CD8-positive, alpha-beta T cell (primary cell): ENCODE measurements at places on chromosomes 4 and X.

DNA sequence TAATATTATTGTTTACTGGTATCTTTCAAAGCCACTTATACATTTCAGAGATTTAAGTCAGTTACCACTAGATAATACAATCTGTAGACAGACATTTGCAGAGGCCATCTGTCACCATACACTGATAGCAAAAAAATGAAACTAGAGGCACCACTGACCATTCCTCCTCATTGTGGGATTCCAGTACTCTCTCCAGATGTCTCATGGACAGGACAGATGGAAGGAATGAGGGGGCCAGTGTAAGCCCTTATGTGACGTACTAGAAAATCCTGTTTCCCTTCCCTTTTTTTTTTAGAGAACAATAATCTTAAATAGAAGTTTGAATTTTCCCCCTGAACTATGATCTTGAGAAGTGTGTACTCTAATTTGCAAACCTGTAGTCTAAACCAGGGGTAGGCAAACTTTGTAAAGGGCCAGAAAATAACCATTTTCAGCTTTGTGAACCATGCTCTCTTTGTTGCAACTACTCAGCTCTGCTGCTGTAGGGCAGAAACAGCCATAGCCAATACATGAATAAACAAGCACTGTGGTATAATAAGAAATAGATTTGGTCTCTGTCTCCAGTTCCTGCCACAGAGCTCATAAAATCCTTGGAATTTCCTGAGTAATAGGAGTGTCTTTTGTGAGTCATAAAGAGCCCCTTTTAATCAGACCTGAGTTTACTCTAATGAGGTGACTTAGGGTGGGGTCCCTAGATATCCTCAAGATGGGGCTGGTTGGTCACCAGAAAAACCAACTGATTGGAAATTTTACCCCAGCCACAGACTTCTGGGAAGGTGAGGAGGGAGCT is 90.4 kb downstream of the MOSPD2 start:
- DNase-seq = no peak

GRCh38 chr4:6467600-6467999 is 4.8 kb downstream of the PPP2R2C start:
- DNase-seq = no peak

GRCh38 chr4:77154065-77154464 is 2.9 kb upstream of the CCNG2 start:
- DNase-seq = no peak

DNA sequence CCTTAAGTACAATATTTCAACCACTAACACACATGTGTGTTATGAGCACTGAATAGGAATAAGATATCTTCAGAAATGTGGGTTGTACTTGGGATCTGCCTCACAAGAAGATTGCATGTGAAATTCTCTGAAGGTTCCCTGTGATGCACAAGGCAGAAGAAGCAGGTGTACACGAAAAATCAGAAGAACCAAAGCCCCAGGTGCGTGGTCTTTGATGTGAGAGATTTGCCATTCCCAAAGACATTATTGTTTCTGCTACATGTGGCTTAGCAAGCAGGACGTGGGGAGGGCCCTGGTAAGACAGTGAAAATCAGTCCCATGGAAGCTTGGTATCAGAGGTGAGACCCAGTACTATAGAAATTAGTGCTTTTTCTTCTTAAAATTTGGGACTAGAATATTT is 13.0 kb upstream of the SPRY1 start:
- no peak for DNase-seq

GRCh38 chrX:11611161-11611560 is 54.6 kb downstream of the ARHGAP6 start:
- DNase-seq = no peak

GRCh38 chr4:88879991-88880390 is 177.0 kb downstream of the FAM13A start:
- DNase-seq = no peak

- no peak for DNase-seq
Measured at GRCh38 chrX:8037593-8038348, 110.6 kb upstream of the PNPLA4 start.

DNA sequence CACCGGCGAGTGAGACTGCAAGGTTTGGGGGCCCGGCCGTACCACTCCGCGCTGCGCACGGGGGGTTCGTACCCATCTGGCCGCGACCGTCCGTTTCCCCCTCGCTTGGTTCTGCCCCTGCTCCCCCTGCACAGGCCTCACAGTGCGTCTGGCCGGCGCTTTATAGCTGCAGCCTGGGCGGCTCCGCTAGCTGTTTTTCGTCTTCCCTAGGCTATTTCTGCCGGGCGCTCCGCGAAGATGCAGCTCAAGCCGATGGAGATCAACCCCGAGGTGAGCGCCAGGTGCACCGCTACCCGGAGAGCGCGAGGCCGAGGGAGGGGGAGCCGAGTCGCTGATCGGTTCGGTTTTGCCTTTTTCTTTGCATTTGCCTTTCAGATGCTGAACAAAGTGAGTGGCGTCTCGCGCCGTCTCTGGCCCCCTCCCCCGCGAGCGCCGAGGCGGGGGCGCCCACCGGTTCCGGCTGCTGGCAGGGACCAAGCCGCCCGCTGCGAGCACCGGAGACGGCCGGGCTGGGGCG is at the start of gene UCHL1:
Gene UCHL1 (plus strand): TSS at position 189 of the 517 bp plus-strand sequence. CDS start 49 bp downstream, at position 238.
- no peak for DNase-seq

DNA sequence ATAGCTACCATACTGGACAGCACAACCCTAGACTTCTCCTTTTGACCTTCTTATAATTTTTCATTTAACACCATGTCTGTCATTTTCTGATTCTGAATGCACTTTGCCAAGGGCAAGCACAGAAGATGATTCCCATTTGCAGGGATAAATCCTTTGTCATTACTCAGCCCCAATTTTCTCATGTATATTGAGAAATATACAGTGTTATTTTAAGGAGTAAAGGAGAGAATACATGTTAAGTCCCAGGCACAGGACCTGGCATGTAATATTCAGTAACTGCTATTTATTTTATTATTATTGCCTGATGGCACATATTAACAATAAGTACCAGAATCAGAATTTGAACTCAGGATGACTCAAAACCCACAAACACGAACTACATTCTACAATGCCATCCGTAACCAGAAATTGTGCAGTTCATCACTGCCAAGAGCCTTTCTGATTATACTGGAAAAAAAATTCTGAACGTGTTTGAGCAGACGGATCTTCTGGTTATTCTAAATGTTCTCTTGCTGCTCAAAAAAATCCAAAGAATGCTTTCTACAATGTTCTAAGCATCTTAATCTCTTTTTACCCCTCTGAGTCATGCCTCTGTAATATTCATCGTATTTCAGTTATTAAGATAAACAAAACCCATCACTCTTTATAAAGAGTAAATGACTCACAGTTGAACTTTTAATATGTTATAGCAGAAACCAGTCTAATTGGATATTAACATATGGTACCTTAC is 170.0 kb downstream of the MID1 start:
- DNase-seq = no peak

DNA sequence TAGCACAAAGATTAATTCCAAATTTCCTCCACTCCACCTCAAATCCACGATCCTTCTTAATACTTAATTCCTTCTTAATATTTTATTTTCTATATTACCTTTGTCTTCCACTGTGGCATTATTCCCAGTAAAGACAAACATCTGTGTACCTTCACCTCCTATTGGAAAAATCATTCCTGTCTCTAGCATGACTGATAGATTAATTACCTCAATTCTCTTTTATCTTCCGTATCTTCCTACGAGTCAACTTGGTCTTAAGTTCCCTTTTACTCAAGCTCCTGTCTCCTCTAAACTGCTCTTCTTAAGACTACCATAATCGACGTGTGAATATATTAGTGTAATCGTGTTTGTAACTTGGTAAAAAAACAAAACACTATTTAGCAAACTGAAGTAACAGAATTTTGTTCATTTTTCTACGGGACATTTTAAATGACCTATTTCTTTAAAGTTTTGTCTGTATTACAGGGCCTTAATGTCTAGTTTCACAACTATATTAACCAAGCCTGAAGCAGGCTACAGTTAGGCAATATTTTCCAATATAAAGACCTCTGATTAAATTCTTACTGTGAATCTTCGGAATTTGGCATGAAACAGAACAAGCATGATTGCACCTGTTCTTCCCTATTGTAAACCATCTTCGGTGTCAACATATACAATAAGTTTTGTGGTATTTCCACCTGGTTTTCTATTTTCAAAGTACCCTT is 1.1 kb upstream of the USP38 start:
- DNase-seq = peak; percentile 22

DNA sequence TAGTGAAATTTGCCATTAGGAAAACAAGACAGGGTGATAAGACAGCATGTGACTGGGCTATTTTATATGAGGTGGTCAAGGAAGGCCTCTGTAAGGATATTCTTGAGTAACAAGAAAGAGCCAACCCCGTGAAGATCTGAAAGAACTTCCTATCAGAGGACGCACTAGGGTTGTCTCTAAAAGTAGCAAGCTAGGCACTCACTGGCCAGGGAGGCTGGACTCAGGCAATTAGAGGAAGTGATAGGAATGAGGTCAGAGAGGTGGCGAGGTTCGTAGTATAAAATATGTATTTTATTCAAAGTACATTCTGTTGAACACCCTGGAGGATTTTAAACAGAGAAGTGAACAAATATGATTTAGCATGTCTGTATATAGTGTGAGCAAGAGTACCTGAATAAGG is 4.6 kb downstream of the BMPR1B start:
- no peak for DNase-seq

DNA sequence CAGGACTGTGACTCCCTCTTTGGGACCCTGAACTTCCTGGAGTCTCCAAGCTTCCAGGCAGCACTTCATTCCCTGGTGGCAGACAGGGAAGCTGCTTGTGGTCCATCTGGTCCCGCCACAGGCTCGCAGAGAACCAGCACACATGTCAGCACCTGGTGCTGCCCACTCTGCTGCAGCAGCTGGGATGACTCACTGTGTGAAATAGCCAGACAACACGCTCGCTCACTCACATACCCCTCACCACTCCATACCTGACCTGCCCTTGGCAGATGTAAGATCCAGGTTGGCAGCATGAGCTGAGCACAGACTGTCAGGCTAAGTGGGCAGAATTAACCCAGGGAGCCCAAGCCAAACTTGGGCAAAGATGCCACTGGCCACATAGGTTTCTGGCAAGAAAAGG is 613.5 kb downstream of the PCDH18 start:
- DNase-seq = no peak

DNA sequence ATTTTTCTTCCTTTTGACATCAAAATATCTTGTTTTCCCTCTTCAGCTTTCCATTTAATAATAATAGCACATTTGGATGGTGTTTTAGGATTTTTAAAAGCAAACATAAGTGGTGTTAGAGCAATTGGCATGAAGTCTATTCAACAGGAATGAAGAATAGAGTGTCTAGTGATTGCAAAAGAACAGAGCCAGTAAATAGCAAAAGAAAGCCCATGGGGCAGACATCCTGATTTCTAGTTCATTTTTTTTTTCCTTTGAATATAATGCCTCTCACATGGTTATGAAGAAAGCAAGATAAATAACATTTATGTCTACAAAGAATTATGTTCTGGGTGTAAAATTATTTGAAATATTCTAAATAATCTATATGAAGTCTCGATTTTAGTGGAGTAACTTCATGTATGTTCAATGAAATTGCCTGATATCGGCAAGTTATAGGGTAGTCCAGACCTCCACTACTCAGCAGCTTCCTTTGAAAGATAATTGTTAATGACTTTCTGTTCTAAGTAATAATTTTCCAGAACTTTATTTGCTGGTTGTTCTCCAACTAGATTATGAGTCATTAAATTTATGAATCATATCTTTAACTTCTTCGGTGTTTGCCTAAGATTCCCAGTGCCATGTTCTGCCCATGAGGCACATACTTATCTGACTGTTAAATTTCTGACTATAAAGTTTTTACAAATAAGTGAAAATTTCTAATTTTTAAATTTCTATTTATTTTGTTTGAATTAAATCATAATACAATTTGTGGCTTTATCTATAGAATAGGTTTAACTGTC is 587.9 kb downstream of the TLL1 start:
- no peak for DNase-seq

- no peak for DNase-seq
Measured at GRCh38 chr4:7778510-7779431, 160.9 kb downstream of the AFAP1 start.

DNA sequence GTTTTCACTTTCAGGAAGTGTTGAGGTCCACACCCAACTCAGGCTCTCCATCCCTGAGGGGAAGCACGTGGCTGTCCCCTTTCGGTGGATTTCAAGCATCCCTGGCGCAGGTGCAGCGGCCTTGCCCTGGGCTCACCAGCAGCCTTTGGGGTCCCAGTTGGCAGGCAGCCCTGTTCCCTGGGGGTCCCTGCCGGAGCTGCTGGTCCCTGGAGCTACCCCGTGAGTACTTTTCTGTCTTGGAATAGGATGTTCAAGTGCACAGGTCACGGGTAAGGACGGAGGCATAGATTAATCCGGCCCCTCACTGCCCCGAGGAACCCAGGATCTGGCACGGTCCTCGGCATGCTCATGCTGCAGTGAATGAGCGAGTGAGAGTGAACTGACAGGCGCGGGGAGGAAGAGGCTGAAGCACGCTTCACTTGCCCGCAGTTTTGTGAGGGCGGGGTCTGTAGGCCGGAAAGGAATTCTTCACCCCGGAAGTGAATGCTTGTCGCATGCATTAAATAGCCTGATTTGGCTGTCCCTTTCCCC is 117.2 kb upstream of the FAT1 start:
- no peak for DNase-seq

- DNase-seq = no peak
Measured at GRCh38 chr4:131288441-131288840, 1860.7 kb upstream of the PCDH10 start.

DNA sequence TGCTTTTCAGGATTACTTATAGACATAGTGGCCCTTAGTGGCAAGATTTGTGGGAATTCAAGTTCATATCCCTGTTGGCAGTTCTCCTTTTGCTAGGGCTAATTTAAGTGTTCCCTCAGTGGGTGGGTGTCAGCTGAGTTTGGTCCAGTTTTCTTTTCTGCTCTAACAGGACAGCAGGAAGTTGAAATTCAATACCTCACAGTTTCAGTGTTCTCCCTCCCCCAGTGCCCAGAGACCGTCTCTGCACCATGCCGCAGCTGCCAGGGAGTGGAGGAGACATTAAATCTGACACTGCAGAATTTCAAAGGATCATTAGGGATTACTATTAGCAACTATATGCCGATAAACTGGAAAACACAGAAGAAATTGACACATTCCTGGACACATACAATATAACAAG is 50.7 kb downstream of the UBE2NL start:
- no peak for DNase-seq

GRCh38 chr4:145207934-145208333 is 27.5 kb upstream of the OTUD4 start:
- DNase-seq = no peak

GRCh38 chr4:101953949-101954348 is 163.4 kb downstream of the BANK1 start:
- DNase-seq = no peak

- DNase-seq = no peak
Measured at GRCh38 chrX:153868576-153869472, 17.1 kb downstream of the L1CAM start.

DNA sequence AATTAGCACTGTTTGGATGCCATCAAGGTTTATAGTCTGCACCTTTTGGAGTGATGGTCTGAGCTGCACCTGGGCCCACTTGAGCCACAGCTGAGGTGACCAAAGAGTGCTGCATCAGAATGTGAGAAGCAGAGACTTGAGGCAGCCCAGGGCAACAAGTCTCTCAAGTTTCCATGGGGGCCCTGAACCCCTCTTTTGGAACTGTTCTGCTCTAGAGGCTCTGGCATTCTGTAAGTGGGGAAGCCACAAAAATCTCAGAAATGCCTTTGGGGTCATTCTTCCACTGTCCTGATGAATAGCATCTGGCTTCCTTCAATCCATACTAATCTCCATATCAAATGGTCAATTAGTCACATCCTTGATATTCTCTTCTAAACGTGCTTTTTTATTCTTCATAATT is 298.4 kb upstream of the MAOA start:
- no peak for DNase-seq

GRCh38 chr4:130738233-130738632 is 1642.3 kb downstream of the C4orf33 start:
- no peak for DNase-seq

GRCh38 chr4:127965803-127966175 is 583 bp downstream of the ABHD18 start:
- peak; percentile 61 for DNase-seq
